ENCODE measurements at places on chromosomes 7 and 10.

GRCh38 chr10:14588084-14588937 is 186.4 kb downstream of the FAM107B start:
- no peak overlapping the region for H3K4me3 ChIP-seq
- no peaks in the 10 kb centered on the region for H3K4me1 ChIP-seq
- no peak for DNase-seq
- no peaks in the 10 kb centered on the region for H3K27me3 ChIP-seq

DNA sequence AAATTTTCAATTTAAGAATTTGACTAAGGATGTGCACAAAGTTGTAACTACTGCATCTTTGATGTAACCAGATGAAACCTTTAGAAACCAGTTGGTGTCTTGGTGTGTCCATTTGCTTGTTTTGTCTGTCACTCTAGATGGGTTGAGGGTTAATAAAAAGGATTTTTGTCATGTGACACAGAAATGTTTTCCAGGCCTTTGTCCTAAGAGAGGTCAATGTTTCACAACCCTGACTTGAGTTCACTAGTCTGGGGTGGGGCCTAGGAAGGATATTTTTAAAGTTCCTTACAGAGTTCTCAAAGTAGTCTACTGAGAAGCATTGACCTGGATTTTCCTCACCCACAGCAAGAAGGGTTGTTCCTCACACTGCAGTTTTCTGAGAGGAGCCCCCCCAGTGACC is 90.3 kb downstream of the HERPUD2 start:
- H3K4me3 ChIP-seq = no peak overlapping the region
- H3K36me3 ChIP-seq = no peaks in the 10 kb centered on the region
- H3K4me1 ChIP-seq = no peaks in the 10 kb centered on the region
- H3K27me3 ChIP-seq = no peaks in the 10 kb centered on the region
- DNase-seq = no peak

DNA sequence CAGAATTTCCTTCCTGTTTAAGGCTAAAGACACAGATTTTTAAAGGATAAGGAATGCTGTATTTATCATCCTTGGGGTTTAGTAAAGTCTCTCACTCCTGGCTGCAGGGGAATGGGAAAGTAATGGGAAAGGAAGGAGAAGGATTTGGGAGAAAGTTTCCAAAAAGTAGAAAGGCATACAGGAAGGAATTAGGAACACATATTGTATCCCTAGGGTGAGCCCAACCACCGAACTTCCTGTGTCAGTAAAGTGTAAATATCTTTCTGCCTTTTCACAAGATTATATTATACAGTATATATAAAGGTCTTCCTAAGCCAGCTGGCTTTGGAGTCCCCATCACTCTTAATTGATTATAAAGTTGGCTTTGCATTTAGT is 12.0 kb upstream of the UBE2D1 start:
- H3K4me1 ChIP-seq = no peaks in the 10 kb centered on the region
- H3K27me3 ChIP-seq = no peaks in the 10 kb centered on the region
- H3K27ac ChIP-seq = no peak overlapping the region
- H3K4me3 ChIP-seq = no peak overlapping the region
- no peaks in the 10 kb centered on the region for H3K36me3 ChIP-seq
- no peak for DNase-seq

GRCh38 chr10:125661941-125662515 is 20.9 kb downstream of the TEX36 start:
- H3K4me3 ChIP-seq = no peak overlapping the region
- no peak for DNase-seq
- H3K27me3 ChIP-seq = no peaks in the 10 kb centered on the region
- no peaks in the 10 kb centered on the region for H3K36me3 ChIP-seq
- H3K4me1 ChIP-seq = no peaks in the 10 kb centered on the region

GRCh38 chr7:20224025-20224424 is 6.8 kb upstream of the MACC1 start:
- no peaks in the 10 kb centered on the region for H3K36me3 ChIP-seq
- no peak for DNase-seq
- H3K27ac ChIP-seq = no peak overlapping the region
- no peaks in the 10 kb centered on the region for H3K4me1 ChIP-seq
- no peaks in the 10 kb centered on the region for H3K27me3 ChIP-seq

DNA sequence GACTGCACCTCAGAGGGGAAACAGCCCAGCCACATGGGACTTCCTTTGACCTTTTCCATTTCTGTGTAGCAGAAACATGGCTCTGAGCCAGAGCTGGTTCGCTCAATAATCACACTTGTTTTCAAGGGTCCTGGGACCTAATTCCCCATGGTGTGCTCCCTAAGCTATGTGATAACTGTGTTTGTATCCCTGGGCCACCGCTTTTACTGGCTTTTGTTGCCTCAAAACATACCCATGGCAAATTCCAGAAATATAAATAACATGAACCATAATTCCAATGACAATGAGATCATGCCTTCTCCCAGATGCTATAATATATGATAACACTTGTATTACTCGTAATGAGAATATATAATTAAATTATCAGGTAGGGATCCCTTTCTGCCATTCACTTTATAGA is 196.4 kb downstream of the GFRA1 start:
- H3K27me3 ChIP-seq = no peaks in the 10 kb centered on the region
- H3K36me3 ChIP-seq = no peaks in the 10 kb centered on the region

DNA sequence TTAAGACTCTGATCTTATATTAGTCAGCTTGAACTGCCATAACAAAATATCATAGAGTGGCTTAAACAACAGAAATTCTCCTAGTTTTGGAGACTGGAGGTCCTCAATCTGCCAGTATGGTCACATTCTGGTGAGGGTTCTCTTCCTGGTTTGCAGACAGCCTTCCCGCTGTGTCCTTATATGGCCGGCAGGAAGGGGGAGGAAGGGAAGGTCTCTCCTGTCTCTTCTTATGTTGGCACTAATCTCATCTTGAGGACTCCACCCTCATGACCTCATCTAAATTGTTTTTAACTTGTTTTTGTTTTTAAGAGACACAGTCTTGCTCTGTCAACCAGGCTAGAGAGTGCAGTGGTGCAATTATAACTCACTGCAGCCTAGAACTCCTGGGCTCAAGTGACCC is 53.1 kb downstream of the VPS41 start:
- no peak overlapping the region for H3K27ac ChIP-seq
- H3K27me3 ChIP-seq = no peaks in the 10 kb centered on the region
- no peak overlapping the region for H3K4me3 ChIP-seq
- no peaks in the 10 kb centered on the region for H3K4me1 ChIP-seq
- H3K36me3 ChIP-seq = no peaks in the 10 kb centered on the region

DNA sequence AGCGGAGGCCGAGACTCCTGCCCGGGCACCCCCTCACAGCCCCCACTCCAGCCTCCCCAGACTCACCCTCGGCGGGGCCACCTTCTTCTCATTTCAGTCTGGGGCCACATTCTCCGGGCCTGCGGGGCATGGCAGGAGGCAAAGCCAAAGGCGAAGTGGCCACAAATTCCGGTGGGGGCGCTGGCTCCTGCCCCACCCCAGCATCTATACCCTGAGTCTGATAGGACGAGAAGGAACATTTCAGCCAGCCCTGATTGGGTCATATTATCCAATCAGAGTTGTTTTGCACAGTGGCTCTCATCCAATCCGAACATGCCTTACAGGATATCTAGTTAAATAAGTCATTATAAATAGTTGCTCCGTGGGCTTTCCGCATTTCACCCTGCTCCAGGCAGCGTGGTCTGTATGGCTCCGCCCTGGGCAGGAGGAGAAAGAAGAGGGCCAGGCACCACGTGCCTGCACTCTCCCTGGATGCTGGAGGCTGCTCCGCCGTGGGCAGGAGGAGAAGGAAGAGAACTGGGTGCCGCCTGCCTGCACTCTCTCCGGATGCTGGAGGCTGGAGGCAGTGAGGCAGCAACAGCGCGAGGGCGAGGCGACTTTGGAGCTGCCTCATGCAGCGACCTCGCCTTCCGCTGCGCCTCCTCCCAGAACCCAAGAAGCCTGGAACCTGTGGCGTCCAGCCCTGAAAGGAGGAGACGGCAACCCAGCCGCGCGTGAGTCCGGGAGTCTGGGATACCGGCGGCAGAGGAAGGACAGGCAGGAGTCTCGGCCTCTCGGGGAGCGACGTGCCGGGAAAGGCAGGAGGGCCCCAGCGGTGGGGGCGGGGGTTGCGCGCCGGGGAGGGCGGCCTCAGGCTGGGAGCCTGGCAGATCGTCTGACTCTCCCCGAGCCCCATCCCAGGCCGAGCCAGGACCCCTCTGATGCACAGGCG is 162.9 kb downstream of the ZNF33B start:
- H3K4me1 ChIP-seq = no peaks in the 10 kb centered on the region
- no peak for DNase-seq
- H3K27ac ChIP-seq = no peak overlapping the region
- no peaks in the 10 kb centered on the region for H3K36me3 ChIP-seq
- H3K4me3 ChIP-seq = peak overlapping the region; percentile 55

- no peak overlapping the region for H3K4me3 ChIP-seq
- no peaks in the 10 kb centered on the region for H3K27me3 ChIP-seq
- H3K4me1 ChIP-seq = no peaks in the 10 kb centered on the region
- DNase-seq = no peak
These were observed 17.6 kb downstream of the LRRN3 start for GRCh38 chr7:111108496-111108895.

DNA sequence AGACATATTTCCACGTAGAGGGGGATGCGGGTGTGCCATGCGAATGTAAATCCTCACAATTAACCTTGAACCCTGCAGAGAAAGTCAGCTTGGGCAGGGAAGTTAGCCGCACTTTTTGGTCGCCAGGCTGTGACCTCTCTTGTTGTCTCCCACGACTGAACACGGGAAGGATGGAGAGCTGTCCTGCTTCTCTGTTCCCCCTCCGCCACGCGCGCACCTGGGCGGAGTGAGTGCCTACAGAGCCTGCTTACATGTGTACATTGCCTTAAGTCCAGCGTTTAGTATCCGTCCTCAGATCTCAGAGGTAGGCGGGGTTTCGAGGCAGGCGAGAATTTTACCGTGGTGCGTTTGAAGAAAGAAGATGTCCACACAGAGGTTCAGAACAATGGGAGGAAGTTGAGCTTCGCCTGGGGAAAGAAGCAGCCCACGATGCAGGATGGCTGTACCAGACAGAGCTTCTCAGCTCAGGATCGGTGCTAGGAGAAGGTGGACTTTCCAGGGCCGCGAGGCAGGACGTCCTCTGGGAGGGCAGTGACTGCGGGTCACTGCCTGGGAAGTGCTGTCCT is 482 bp upstream of the ERCC6 start:
- H3K27me3 ChIP-seq = no peaks in the 10 kb centered on the region
- no peaks in the 10 kb centered on the region for H3K36me3 ChIP-seq
- no peaks in the 10 kb centered on the region for H3K4me1 ChIP-seq
- peak overlapping the region; percentile 93 for H3K27ac ChIP-seq
- peak overlapping the region; percentile 82 for H3K4me3 ChIP-seq
- peak; percentile 30 for DNase-seq

- DNase-seq = no peak
- no peaks in the 10 kb centered on the region for H3K36me3 ChIP-seq
- no peak overlapping the region for H3K4me3 ChIP-seq
These were observed 28.0 kb upstream of the PALS2 start for GRCh38 chr7:24545215-24545614.

GRCh38 chr7:63900394-63901203 is 98.0 kb upstream of the ZNF722 start:
- peak; percentile 86 for DNase-seq
- no peaks in the 10 kb centered on the region for H3K36me3 ChIP-seq
- H3K27me3 ChIP-seq = no peaks in the 10 kb centered on the region
- H3K27ac ChIP-seq = peak overlapping the region; percentile 73
- H3K4me3 ChIP-seq = peak overlapping the region; percentile 64

GRCh38 chr10:30596013-30596412 is 33.5 kb downstream of the LYZL2 start:
- H3K36me3 ChIP-seq = no peaks in the 10 kb centered on the region
- H3K4me3 ChIP-seq = no peak overlapping the region
- H3K27ac ChIP-seq = no peak overlapping the region
- DNase-seq = no peak
- H3K4me1 ChIP-seq = no peaks in the 10 kb centered on the region
- no peaks in the 10 kb centered on the region for H3K27me3 ChIP-seq

- no peak overlapping the region for H3K27ac ChIP-seq
- no peaks in the 10 kb centered on the region for H3K27me3 ChIP-seq
- H3K4me1 ChIP-seq = no peaks in the 10 kb centered on the region
- no peak for DNase-seq
- H3K4me3 ChIP-seq = no peak overlapping the region
These were observed 26.0 kb upstream of the TMEM140 start for GRCh38 chr7:135121868-135122267.

DNA sequence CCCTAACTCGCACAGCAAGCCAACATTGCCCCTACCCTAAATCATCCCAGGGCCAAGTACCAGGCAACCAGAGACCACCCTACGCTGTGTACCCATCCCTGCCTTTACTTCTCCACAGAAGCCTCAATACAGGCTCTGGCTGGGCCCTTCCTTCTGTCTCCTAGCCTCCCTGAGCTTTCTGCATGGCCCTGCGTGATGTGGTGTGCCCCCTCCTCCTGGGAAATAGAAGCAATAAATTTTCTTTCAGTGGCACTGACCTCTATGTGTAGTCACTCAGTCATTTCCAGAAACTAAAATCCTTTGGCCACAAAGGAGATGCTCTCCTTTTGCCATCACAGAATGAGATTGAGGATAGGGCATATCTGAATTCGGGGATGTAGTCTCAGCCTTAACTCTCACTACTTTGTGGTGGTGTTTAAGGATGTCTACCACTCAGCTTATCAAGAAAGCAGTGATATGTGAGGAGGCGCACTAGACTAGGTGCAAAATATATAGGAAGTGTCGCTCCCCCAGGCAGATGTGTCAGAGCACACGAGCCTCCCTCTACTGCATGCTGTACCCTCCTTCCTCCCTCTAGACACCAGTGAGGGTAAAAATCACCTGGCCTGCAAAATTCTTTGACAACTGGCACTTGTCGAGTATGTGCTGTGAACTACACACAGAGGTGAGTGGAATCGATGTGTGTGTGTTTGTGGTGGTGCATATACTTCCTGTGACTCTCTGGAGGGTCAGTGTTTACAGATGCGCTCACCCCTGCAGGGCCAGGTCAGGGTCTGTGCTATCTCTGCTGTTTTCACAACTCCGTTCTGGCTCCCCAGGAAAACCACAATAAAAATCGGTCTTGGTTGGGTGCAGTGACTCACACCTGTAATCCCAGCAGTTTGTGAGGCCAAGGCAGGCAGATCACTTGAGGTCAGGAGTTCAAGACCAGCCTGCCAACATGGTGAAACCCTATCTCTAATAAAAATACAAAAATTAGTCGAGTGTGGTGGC is 825.9 kb upstream of the IGFBP3 start:
- no peak for DNase-seq
- no peaks in the 10 kb centered on the region for H3K27me3 ChIP-seq
- no peaks in the 10 kb centered on the region for H3K36me3 ChIP-seq
- H3K27ac ChIP-seq = no peak overlapping the region
- no peaks in the 10 kb centered on the region for H3K4me1 ChIP-seq

- no peak overlapping the region for H3K4me3 ChIP-seq
- no peak for DNase-seq
- H3K27ac ChIP-seq = no peak overlapping the region
- no peaks in the 10 kb centered on the region for H3K27me3 ChIP-seq
These were observed 13.4 kb downstream of the SGMS1 start for GRCh38 chr10:50610368-50610767.

- H3K4me1 ChIP-seq = no peaks in the 10 kb centered on the region
- H3K27ac ChIP-seq = no peak overlapping the region
These were observed 208.5 kb downstream of the EBF3 start for GRCh38 chr10:129755621-129756020.
